ENCODE measurements at places on chromosomes 2 and 18.

DNA sequence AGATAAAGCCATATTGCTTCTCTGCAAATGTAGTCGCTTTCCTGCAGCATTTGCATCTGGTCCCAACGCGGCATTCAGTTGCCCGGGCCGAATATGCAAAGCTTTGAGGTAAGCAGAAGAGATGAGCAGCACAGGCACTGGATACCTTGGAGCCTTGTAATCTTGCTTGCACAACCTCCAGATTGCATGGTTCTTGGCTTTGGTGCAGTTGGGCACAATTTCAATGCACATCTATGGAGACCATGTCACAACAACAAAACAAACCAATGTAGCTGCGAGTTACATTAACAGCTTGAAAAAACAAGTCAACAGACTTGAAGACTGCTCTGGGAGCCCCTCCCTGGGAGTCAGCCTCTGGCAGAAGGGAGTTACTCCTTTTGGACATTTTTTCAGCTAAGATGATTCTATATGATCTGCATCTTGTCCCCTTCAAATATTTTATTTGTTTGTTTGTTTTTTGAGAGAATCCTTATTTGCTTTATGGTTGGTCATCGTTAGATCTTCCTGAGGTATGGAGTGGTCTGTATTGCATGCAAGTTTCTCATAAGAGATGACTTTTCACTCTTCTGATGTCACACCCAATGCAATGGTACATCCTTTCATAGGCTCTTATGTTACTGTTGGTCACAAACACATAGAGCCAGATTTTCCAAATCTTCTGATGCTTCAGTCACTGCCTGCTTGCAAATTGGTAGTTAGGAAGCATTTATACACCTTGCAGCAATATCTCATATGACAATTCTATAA is 113.5 kb downstream of the EFEMP1 start:
- no peak for DNase-seq

DNA sequence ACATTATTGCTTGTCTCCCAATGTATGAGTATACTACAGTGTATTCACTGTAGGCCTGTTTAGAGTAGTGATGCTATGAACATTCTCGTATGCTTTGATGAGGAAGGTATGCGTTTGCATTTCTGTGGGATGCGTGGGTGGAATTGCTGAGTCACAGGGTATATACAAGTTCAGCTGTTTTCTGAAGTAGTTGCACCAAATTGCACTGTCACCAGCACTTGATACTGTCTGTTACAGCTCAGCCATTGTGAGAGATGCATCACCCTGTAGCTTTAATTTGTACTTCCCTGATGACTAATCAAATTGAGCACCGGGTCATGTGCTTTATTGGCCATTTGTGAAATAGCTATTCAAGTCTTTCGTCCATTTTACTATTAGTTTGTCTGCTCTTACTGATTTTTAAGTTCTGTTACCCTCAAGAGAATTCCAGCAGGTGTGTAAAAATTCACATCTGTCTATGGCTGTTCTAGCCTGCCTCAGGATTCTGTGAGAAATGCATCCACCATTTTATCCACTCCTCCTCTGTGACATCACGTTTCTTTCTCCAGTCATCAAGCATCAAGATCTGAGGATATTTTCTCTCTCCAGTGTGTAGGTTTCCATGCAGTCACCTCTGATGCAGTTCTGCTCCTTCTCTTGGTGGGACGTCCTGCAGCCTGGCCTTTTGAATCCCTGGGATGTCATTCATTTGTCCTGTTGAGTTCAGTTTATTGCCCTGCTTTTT is 72.5 kb downstream of the DGKD start:
- DNase-seq: no peak

- DNase-seq: no peak
Measured at GRCh38 chr2:62144689-62145477, 51.0 kb upstream of the B3GNT2 start.

GRCh38 chr18:28150925-28151324 is 26.0 kb downstream of the CDH2 start:
- DNase-seq: no peak

DNA sequence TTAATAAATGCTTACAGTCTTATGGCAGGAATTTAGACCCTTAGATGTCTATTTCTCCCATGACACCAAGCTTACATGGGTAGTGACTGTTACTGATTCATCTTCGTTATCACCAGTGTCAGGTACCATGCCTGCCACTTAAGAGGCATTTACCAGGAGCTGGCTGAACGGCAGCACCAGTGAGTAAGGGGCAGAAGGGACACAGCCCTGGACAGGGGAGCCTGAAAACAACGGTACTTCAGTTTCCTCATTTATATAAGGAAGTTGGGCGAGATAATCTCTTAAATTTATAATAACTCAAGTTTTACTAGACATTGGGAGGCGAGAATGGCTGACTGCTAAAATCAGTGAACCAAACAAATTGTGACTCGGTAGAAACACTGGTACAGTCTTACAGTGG is 1.2 kb downstream of the COA5 start:
- DNase-seq: no peak
